ENCODE measurements at places on chromosomes 2 and 18. TPM values are rescaled to one million over a fixed set of nuclear protein-coding genes. Genes with fewer than 3 reads are reported as not detected.

Gene APLF
- total RNA-seq = 3.3 TPM

Gene UNC80
- not detected for total RNA-seq

Gene TXNDC2
- total RNA-seq = not detected

Gene LOXL3
- 0.97 TPM for total RNA-seq

Gene PLA2R1
- 1.0 TPM for total RNA-seq

Gene ASPRV1
- 0.39 TPM for total RNA-seq

Gene OSR1
- total RNA-seq = 3.8 TPM

GRCh38 chr2:241011296-241011600 is 12.8 kb downstream of the SNED1 start:
- DNase-seq = no peak

DNA sequence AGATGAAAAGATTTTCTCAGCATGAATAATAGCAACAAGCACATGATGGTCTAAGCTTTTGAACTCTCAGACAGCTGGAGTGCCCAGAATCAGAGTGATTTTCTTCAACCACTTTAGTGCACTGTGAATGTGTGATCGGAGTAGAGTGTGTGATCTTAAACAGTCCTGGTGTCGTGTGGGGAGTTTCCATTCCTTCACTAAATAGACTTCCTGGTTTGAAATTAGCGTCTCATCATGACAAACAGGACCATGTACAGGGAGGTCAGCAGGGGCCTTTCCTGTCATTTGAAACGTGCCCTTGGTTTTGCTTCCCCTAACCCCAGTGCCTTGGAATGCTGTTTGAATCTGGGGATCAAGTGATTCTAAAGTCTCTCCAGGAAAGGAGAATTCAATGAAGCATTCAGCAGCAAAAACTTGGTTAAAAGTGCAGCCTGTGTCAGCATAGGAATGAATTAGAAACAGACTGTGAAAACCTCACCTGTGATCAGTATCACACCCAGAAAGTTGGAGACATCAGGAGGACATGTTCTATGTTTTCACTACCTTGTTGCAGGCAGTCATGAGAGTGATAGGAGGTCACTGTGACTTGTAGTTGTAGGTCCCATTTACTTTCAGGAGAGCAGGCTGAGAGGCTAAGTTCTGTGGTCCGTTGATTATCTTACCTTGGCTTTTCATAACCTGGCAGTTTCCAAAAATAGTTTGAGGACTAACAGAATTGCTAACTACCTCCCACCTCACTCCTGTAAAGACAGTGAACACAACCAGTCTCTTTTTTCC is 400.3 kb downstream of the MTX2 start:
- no peak for DNase-seq

DNA sequence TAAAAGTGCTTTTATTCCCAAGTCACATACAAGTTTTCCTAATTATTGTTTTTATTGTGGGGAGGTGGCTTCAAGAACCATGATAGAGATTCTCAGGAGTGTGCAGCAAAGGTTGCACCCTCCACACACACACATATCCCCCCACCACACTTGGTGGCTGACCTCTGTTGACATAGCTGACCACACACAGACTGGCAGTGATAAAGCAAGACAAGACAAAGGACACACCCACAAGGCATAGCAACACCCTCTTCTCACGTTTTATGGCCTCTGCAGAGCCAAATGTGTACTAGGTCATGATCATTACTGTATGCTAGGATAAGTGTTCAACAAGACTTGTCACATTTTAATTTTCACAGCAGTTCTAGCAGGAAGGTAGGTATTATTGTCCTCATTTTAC is 143.0 kb upstream of the EPC2 start:
- DNase-seq = no peak

- no peak for DNase-seq
Observed at GRCh38 chr2:147463881-147464520, 380.8 kb upstream of the ACVR2A start.

DNA sequence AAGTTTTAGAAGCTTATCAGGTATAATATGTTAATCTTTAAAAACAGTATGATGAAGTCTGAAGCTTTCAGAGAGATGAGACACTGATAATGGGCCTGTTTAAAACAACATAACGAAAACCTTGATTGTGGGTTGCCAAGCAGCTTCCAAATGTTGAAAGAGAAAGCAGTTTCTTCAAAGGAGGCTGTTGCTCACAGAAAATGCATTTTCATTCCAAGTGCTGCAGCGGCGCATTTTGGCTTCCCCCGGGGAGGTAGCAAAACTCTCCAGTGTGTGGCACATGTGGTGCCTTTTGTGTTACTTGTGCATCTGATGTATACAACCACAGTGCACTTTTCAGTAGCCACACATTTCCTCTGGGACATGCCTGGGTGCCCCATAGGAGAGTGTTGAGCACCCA is 66.1 kb downstream of the TMEFF2 start:
- DNase-seq = no peak

DNA sequence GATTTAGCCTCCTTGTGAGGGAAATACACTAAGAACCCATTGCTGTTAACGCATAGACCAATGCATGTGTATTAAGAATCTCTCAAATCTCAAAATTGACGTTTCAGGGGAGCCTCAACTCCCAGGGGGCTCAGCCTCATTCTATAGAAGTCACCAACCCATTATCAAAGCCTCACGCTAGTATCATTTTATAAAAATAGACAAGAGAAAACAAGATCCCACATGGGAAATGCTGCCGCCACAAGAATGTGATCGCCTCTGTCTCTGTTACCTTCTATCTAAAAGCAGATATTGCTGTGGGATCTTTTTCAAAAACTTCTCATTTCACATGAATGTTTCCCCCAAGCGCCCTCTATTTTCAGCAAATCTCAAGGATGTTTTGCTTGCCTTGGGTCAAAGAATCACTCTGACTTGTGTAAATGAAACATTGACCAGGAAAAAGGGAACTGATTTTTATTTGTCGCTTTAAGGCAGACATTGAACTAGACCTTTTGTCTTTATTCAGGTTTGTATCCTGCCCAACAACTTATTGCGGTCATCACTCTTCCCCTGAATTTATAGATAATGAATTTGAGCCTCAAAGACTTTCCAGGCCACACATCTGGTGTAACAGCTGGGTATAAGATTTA is 679.0 kb upstream of the ID2 start:
- DNase-seq = no peak

- DNase-seq = no peak
Observed at GRCh38 chr18:48735080-48735676, 196.3 kb downstream of the CTIF start.

- DNase-seq = no peak
Observed at GRCh38 chr2:9779596-9780264, 63.5 kb upstream of the TAF1B start.

GRCh38 chr2:240501531-240501991 is 56.2 kb downstream of the ANKMY1 start:
- no peak for DNase-seq

GRCh38 chr2:54599914-54600313 is 123.5 kb upstream of the EML6 start:
- DNase-seq = peak; percentile 54

GRCh38 chr2:179051250-179051649 is 1.3 kb upstream of the CCDC141 start:
- DNase-seq = peak; percentile 52

DNA sequence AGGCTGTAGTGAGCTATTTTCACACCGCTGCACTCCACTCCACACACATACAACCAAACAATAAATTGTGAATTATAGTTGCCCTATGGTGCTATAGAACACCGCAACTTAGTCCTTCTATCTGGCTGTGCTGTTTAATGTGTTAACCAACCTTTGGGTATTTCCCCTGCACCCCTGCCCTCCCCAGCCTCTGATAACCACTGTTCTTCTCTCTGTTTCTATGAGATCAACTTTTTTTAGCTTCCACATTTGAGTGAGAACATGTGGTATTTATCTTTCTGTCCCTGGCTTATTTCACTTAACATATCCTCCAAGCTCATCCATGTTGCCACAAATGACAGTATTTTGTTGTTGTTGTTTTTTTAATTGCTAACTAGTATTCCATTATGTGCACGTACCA is 32.5 kb downstream of the TET3 start:
- DNase-seq = no peak

- peak; percentile 81 for DNase-seq
Observed at GRCh38 chr2:237091779-237092436, 6.2 kb downstream of the COPS8 start.

GRCh38 chr18:75161256-75162028 is 47.5 kb downstream of the PTGR3 start:
- DNase-seq = peak; percentile 65

GRCh38 chr18:59690996-59691395 is 6.2 kb downstream of the CCBE1 start:
- no peak for DNase-seq

DNA sequence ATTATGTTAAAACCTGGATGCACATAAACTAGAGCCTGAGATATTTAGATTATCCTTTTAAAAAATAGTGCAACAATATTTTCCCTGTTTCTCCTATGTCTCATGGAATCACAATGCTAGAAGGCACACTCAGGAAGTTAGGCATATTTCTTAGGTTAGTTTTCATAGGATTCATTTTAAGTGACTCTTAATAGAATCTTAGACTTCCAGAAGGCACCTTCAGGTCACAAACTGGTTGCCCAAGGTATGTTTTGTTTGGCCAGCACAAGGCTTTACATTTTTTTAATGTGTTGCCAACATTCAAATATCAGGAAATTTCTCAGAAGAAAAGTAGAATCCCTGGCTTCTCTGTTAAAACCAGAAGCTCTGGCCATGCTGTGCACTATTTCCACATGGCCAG is 129.3 kb downstream of the LNPK start:
- no peak for DNase-seq

DNA sequence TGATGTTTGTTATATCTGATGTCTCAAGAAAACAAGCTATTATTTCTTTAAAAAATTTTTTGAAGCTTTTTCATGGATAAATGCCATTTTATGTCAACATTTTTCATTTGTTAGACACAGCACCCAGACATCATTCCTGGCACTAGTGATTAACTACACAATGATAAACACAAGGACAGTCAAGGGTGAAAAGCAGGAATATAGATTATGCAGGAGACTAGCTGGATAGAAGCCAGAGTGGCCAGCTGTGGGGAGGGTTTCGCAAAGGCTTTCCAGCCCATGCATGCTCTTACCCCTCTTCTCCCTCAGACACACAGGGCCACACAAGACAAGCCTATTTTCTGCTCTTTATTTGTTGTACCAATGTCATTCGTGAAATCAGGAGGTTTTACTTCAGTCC is 127.1 kb upstream of the TTC39C start:
- DNase-seq = no peak

DNA sequence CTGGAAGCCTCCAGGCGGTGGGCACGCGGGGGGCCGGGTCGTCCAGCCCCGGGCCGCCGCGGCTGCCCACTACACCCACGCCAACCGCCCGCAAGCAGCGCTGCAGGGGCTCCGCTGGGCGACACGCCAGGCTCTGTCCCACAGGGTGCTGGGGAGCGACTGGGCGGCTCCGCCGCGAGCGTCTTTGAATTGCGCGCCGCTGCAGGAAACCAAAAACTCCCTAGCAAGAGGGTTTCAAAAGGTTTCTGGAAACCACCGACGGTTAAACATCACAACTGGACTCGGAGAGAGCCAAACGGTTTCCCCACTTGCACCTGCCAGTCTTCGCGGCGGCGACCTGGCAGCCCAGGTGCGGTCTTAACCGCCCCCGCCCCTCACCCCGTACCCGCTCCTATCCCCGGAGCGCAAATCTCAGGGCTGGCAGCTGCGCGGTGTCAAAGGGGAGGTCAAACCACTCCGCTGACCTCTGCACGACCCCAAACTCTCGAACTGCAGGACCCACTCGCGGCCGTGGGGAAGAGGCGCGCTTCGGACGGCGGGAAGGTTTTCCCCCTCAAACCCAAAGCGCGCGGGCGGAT is 1.0 kb downstream of the CXCR4 start:
- no peak for DNase-seq

- no peak for DNase-seq
Observed at GRCh38 chr18:59197636-59198035, 22.3 kb upstream of the GRP start.

DNA sequence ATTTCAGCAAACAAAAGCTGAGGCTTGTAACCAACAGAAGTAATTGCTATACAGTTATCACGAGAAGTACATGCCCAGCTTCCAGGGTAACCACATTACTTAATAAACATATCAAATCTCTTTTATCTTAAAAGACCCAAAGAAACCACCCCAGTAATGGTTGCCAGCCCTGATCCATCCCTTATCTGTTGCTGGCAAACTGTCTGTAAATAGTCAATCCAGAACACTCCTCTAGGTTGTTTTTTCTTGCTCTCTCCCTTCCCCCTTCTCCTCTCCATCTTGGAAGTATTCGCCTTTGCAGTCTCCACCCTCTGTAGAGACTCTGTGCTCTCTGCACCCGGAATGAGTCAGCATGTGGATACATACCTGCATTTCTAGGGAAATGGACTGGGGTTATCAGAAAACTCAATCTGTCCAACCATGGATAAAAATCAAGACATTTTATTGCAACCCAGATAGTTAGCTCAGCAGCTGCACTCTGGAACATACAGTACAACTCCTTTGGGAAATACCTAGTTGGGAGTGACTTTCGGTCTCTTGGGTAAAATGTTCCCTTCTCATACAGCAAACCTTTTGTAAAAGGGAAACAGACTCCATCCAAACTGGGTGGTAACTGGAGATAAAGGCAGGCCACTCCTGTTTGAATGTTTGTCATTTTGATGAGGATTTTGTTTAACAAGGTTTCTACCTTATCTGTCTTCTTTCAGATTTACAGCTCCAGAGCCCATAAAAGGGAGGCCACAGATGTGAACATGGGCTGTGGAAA is 123.5 kb upstream of the FOSL2 start:
- no peak for DNase-seq

DNA sequence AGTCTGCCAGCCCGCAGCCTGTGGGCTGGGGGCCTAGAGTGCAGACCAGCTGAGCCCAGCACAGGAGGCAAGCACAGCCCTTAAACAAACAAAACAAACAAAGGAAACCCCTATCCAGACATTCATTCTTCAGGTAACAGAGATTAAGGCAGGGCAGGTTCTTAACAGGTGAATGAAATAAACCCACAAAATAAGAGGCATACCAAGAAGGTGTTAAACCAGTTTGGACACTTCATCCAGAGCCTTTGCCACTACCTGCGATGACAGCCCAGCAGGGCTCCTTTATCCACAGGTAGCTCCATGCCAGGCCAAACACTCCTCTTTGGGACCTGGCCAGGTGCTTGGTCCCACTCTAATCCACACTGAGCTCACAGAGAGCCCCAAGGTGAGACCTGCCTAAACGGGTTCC is 209.7 kb upstream of the SIX2 start:
- no peak for DNase-seq

- DNase-seq = no peak
Observed at GRCh38 chr2:203824057-203824456, 43.5 kb upstream of the CTLA4 start.

Data from gastrocnemius medialis (tissue), 4 donors.